ENCODE measurements at places on chromosomes 7 and 10.

DNA sequence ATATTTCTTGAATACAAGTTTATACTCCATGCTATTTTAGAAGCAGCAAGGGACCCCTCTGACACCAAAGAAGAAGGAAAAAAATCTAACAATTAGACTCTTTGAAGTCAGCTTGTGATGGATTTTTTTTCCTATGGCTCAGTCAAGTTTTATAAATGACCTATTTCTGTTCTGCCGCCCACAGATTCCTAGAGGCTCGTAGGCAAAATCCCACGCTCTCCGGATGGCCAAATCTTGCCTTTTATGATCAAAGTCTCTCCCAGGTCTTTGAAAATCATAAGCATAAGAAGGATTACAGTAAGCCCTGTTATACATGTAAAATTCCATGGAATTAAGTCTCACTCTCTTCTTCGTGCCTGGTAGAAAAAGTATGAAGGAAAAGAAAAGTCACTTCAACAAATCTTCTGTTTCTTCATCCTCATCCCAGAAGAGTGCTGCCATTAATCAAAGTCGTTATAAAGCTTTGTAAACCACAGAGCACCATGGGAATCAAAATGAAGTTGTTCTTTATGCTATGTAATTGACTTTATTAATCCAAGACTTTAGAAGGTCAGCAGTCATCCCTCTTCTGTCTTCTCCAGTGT lies 33.1 kb downstream of the ASB13 start:
- DNase-seq: no peak

DNA sequence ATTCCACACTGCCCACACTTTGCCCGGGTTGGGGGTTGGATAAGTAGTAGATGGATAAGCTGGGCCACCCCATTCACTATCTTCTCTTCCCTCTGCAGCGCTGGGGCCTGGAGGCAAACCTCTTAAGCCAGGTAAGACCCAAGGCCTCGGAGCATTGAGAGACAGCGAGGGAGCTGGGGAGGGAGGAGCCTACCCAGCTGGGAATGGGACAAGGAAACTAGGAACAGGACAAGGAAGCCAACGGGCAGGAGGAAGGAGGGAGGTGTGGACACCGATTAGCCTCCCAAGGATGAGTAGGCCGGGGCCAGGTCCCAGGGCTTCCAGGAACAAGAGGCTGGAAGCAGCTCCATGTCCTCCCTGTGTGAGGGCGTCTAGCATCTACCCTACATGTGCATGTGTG lies 9.6 kb downstream of the ELN start:
- no peak for DNase-seq

- no peak for DNase-seq
Observed at GRCh38 chr7:47844311-47844710, 104.0 kb downstream of the PKD1L1 start.

DNA sequence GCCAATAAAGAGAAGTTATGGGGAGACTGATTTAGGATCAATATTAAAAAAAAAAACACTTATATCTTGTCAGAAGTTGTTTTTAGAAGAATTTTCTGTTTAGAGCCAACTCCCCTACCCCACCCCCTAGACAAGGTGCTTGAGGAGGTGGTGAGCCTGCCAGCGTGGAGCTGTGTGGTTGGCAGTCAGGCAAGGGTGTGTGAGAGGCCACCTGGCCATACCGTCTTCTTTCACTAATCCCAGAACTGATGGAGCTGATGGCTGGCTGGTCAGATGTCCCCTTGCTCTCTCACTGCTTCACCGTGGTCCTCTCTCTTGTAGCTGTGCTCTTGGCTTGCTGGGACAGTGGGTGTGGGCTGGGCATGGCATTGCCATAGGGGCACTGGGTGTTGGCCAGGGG lies 34.3 kb downstream of the NACAD start:
- no peak for DNase-seq

DNA sequence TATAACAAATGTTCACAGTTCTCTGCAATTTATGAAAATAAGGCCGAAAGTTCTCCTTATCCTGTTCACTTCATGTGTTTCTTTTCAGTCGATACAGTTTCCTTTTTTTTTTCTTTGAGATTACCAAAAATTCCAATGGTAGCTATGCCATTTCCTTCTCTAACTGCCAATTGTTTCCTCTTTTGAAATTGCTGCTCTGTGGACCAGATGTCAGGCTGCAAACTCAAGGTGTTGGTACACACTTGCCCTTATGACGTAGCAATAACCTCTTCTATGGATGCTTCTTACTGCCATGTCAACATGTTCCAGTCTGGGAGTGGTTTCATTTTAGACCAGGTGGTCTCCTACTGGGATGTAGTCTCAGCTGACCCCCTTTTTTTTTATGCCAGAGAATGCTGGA lies 52.9 kb downstream of the CASD1 start:
- DNase-seq: no peak

DNA sequence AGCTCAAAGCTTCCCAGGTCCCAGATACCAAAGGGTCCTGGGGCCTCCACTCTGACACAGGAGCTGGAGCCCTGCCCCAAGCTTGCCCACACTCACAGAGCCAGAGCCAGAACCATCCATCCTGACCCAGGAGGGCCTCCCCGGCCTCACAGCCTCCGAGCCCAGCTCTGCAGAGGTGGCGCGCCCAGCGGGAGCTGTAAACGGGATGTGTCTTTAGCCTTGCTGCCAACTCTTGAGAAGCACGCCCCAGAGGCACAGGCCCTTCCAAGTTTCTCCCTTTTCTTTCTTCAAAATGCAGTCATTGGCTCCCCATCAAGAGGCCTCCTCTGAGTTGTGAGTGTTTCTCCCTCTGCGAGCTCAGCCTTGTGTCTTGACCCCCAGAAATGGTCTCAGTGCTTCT lies 75.0 kb downstream of the PDGFA start:
- DNase-seq: peak; percentile 59

- no peak for DNase-seq
Observed at GRCh38 chr10:86290933-86291615, 75.5 kb downstream of the GRID1 start.

DNA sequence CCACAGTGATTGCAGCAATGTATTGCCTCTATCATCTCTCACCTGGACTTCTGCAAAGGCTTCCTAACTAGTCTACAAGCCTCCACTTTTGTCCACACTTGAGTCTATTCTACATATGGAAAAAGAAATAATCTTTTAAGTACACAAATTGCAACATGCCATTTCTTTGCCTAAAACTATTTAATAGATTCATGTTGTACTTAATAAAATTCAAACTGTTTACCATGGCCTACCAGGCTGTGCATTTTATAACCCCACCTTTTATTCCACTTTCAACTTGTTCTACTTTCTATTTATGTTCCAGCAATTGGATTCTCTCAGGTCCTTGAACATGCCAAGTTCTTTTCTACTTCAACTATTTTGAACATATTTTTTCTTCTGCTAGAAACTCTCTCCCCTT lies 128.7 kb downstream of the GPR85 start:
- DNase-seq: no peak

DNA sequence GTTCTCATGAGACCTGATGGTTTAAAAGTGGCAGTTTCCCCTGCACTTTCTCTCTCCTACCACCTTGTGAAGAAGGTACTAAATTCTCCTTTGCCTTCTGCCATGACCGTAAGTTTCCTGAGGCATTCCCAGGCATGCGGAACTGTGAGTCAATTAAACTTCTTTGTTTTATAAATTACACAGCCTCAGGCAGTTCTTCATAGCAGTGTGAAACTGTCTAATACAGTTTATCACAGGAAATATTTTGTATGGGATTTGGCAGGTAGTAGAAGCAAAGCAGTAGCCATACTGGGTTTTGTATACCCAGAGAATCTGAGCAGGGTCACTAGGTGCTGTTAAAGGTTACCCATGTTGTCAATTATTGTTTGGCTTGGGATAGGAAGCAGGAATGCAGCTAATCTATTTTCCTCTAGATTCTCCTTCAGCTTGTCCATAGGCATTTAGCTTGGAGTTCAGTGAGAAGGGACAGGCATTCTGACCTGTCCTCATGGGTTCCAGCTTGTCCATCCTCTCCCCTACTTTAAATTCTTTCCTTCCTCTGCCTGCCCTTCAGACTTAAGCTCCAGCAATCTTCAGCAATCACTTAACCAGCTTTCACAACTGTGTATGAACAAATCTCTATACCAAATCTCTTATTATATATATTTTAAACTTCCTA lies 186.7 kb downstream of the PCLO start:
- no peak for DNase-seq

- no peak for DNase-seq
Observed at GRCh38 chr7:77217474-77218185, 18.0 kb upstream of the FGL2 start.

DNA sequence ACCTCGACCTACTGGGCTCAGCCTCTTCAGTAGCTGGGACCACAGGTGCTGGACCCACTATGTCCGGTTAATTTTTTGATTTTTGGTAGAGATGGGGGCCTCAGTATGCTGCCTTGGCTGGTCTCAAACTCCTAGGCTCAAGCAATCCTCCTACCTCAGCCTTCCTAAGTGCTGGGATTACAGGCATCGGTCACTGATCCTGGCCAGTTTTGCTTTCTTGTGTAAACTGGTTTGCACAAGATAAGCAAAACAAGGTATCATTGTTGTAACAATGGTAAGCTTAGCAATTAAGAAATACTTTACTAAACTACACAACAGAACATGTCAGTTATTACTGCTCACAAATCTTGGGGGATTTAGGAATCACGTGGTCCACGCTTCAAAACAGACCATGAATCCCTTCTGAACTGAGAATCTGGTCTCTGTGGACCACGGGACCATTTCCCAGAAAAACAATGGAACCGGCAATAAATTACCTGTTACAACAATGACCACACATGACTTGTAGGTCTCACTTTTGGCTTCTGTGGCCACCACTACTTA lies 36.8 kb downstream of the RSU1 start:
- no peak for DNase-seq

DNA sequence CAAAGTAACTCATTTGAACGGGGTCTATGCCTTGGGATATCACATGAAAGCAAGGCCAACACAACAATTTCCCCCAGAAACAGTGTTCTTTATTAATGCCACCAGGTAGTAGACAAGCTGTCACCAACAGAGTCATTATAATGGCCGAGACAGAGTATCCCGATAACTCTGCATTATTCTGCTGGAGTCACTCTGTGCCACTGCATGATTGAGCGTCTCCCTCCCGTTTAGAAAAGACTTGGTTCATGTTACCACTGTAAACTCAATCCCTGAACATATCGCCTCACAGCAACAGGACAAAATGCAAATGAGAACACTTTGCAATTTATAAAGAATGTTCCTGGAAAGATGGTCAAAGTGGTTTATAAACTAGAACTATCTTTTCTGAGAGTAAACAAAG lies 932.5 kb downstream of the GATA3 start:
- DNase-seq: no peak

DNA sequence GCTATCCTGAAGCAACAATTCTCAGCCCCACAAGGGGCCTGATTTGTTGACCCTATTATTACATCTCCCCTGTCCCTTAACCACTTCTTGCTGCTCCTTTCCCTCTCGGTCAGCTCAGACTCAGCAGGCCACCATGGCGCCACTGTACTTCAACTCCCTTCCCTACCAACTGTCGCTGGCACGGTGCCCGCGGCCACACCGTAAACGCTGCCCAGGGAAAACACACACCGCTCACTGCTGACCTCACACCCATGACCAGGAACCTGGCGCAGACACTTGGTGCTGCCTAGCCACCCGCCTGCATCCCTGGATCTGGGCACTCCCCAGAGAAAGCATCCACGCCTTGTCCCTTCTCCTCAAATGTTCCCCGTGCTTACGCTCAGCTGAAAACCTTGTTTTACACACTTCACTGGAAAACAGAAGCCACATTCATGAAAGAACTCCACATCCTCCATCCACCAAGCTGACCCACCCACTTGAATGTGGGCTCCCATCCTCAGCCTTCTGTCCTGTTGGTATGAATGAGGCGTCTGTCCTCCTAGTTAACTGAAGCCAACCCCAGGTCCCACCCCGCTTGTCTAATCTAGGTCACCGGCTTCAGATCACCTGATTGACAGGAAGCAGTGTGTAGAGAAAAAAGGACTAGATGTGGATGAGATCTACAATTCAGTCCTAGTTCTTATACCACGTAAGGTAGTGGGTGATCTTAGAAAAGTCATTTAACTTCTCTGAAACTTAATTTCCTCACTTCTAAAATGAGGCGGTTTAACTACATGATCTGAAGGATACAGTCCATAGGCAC lies 28.5 kb upstream of the CRYGN start:
- no peak for DNase-seq

DNA sequence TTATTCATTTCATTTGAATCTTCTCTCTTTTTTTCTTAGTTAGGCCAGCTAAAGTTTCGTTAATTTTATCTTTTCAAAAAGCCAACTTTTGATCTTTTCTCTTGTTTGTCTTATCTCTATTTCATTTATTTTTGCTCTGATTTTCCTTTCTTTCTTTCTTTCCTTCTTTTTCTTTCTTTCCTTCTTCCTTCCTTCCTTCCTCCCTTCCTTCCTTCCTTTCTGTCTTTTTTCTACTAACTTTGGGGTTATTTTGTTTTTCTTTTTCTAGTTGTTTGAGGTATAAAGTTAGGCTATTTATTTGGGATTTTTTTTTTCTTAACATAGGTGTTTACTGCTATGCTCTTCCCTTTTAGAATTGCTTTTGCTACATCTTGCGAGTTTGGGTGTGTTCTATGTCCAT lies 13.2 kb upstream of the ASB15 start:
- DNase-seq: no peak

- DNase-seq: no peak
Observed at GRCh38 chr7:101848208-101848951, 31.0 kb downstream of the CUX1 start.

- no peak for DNase-seq
Observed at GRCh38 chr10:10032991-10033390, 984.7 kb upstream of the CELF2 start.

DNA sequence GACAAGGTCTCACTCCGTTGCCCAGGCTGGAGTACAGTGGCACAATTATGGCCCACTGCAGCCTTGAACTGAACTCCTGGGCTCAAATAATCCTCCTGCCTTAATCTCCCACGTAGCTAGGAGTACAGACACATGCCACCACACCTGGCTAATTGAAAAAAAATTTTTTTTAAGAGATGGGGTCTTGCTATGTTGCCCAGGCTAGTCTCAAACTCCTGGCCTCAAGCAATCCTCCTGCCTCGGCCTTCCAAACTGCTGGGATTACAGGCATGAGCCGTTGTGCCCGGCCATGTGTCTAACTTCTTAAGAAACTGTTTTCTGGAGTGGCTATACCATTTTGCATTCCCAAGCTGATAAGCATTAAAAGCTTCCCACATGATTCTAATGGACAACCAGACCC lies 9.5 kb upstream of the EFCAB10 start:
- DNase-seq: no peak

- DNase-seq: no peak
Observed at GRCh38 chr10:53135213-53135896, 362.8 kb upstream of the MBL2 start.

GRCh38 chr7:147516391-147516790 lies 1074.2 kb upstream of the C7orf33 start:
- no peak for DNase-seq
